ENCODE measurements at places on chromosomes 3 and 15.

DNA sequence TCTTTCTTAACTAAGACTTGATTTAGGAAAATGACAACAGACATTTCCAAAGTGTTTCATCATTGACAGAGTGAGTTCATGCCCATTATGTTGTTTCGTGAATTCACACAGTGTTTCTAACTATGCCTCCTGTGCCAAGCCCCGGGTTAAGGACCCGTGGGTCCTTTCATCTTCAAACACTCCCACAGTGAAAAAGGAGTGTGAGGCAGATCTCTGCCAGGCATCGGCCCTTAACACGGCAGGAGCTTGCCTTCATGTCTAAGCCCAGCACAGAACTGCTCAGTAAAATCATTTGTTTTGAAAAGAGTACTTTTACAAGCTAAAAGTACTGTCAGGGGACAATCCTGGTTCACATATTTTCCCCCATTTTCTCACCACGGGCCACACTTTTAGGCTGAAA, 80.0 kb upstream of the FOXB1 start:
- DNase-seq = no peak

DNA sequence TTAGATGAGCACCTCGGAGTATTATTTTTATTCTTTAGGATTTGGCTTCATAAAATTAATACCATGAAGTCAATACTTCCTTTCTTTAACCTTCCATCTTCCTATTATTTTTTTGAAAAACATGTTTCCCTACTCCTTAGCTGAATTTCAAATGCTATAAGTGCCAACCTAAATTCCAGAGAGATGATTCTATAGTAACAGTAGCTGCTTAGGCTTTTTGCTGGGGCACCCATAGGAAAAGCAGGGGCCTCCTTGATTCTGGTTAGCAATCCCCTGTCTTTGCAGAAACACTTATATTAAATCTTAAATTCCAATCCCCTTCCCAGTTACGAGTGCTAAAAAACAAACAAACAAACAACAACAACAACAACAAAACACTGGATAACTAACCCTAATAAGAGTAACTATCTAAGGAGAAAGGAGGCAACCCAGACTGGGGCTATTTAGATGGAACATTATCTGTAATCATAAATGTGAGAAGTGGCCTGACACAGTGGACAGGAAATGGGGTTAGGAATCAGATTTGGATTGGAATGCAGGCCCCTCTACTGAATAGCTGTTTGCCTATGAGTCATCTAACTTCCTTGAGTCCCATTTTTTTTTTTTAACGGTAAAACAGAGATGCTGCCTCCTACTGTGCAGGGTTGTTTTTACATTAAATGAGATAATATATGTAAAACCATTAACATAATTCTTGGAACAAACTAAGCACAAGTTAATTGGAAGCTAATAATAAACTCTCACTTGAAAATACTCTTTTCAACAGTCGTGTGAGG, 148.1 kb downstream of the WDR72 start:
- DNase-seq = no peak

GRCh38 chr3:142337994-142338393, 109.8 kb downstream of the XRN1 start:
- peak; percentile 68 for DNase-seq

DNA sequence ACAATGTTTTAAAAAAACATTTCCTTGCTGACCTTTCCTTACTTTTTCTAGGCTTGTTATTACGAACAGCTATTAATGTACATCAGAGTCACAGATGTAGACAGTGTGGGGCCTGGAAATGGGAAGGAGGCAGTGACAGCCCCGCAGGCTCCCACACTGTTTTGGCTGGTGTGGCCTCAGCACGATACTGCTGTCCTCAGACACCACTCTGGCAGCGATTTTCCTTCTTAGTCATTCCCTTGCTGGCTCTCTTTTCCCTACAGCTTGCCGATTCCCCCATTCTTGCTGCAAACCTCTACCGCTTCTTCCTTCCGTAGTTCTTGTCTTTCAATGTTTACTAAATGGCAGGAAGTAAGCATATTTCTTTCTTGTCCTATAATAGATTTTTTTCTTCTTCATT, 113.1 kb downstream of the ABI3BP start:
- DNase-seq = no peak

GRCh38 chr3:159528251-159528895, 460.3 kb upstream of the IL12A start:
- DNase-seq = no peak

DNA sequence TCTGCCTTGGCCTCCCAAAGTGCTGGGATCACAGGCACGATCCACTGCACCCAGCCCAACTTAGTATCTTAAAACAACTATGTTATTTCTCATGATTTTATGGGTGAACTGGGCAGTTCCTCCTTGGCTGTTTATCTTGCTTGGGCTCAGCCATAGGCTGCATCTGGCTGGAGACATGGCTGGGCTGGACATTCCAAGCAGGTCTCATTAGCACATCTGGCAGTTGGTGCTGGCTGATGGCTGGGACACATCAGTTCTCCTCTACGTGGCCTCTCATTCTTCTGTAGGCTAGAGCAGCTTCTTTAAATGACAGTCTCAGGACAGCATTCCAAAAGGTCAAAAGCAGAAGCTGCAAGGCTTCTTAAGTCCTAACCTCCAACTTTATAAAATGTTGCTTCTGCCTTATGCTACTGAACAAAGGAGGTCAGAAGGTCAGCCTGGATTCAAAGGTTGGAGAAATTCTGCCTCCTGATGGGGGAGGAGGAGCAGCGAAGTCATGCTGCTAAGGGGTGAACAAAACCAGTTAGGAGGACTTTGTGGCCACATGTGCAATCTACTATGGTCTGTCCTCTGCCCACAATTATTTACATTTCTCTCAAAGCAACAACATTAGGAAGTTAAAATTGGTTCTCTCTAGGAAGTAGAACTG, 144.0 kb downstream of the AQP9 start:
- DNase-seq = peak; percentile 19

DNA sequence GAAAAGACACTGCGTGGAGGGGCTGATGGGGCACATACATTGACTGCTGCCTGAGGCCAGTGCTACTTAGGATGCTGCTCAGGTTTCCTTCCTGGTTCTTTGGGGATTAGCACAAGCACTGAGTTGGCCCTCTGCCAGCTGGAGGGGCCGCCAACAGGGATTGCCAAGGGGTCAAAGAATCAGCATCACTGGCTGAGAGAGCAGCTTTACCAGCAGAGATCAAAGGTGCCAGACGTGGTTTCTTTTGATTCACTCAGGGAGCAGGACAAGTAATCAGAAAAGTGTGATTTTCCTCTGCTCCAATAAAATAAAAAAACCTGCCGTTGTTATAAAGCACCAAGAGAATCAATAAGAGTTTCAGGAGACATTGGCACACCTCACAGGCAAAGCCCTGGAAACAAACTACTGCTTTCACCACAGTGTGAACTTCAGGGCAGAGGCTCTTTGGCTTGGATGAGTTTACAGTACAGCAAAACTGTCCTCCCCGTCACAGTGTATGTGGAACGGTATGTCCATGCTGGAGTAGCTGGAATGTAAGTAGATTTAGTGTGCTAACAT, 45.8 kb upstream of the FSIP1 start:
- no peak for DNase-seq

- no peak for DNase-seq
These were observed 96.2 kb downstream of the ALDH1A2 start for GRCh38 chr15:57969355-57969754.

DNA sequence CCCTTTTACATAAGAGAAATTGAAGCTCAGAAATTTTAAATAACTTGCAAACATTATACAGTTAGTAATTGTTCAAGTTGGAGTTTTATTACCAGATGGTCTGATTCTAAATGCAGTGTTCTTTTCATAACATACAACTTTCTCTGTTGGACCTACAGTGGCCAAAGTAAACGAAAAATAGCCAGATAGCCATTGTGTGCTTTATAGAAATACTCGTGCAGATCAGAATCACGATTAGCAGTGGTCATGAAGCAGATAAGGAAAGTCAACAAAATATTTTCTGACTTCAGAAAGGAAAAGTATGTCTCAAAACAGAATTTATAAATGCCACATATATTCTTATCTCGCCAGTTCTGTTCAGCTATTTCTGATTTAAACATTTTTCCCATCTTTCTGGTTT, 436.9 kb downstream of the CNTN6 start:
- no peak for DNase-seq

DNA sequence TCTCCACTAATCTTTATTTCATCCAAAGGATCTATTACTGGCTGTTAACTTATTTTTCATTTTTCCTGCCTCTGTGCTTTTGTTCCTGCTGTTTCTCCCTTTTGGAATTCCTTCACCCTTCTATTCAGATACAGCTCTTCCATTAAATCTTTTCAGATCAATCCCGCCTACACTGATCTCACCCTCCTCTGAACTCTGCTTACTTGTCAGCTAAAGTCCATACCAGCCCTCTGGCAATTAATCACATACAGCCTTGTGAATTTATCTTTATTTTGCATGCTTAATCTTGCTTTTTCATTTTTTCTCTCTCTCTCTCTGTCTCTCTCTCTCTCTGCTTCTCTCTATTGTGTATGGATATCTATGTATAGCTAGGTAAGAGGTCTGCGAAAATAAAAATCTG, 100.8 kb upstream of the UMPS start:
- no peak for DNase-seq

GRCh38 chr3:46448721-46449120, 16.0 kb downstream of the LTF start:
- DNase-seq = no peak

DNA sequence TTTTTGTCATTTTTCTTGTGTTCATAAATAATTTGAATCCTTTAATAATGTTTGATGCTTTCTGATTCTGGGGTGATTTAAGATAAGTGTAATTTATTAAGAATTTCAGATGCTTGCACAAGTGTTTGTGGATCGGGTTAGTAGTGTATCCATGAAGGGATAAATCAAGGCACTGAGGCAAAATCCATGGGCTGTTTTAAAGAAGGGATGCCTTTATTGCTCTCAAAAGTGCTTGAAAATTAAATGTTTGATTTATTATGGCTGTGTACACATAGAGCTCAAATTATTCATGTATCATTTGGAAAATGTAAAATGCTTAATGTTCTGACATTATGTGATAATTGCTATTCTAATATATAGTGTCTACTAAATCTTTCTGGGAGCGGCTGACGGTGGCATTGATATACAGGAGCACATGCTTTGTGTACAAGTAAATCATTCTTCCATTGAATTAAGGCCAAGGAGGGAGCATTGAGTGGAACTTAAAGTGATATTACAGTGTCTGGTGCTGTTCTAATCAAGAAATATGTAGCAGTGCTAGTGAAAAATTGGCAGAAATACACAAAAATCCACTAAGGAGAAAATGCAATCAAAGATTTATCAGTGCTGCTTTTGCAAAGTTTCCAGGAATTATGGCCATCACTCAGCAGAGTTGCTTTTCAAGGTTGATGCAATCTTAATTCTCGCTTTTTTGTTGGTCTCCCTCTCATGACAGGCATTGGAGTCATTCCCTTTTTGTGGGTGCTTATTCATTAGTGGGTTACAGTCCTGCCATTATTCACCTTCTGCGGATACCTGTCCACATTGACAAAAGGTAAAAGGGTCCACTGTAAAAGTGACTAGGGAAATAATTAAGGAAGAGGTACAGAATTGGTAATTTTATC, 181.6 kb downstream of the MFSD1 start:
- DNase-seq = no peak

- peak; percentile 63 for DNase-seq
These were observed 22.7 kb downstream of the ATP6V1A start for GRCh38 chr3:113769551-113769950.

GRCh38 chr3:193712938-193713337, 119.9 kb downstream of the OPA1 start:
- DNase-seq = no peak

DNA sequence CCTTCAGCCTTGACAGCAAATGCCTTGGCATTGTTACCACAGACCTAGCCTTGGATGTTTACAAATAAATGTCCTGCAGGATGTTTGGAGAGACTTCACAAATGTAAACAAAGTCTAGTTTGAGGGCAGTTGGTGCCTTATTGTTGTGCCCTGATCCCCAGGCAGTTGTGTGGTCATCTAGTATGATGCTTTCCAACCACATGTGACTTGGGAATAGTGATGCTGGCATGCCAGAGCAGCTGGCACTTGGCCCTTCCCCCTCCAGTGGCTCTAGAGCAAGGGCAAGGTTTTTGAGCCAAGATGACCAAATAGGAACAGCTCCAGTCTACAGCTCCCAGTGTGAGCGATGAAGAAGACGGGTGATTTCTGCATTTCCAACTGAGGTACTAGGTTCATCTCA, 258.2 kb downstream of the ADAMTS17 start:
- no peak for DNase-seq

DNA sequence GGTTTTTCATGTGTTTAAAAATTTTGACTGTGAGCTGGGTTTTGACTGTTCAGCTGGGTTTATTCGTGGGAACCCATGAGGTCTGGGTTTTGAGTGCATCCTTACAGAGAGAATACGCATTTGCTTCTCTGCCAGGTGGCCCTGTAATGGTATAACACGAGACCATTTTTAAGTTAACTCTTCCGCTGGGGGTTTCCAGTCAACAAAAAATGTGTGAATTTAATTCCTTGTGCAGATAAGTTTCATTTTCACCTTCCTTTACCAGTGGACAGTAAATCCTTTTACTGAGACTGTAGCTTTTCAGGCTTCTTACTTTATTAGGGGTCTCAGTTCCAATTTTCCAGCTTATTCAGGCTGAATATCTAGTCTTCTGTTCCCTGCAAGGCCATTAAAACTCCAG, 149.6 kb downstream of the OPA1 start:
- no peak for DNase-seq

DNA sequence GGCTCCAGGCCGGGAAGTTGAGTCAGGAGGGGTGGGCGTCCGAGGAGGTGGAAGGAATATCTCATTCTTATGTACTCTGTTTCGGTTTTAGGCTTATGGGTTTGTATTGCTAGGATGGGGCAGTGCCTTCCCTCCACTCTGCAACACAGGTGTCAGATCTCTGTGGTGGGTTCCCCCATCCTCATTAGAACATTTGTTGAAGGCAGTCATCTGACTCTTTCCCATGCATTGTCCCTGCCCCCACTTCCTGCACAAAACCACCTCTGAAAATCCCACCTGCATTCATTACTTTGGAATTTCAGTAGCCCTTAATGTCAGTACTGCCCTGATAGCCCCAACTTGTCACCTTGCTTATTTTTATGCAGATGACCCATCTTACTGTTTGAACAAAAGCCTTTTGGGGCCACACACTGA, 29.5 kb downstream of the GYG1 start:
- DNase-seq = no peak

DNA sequence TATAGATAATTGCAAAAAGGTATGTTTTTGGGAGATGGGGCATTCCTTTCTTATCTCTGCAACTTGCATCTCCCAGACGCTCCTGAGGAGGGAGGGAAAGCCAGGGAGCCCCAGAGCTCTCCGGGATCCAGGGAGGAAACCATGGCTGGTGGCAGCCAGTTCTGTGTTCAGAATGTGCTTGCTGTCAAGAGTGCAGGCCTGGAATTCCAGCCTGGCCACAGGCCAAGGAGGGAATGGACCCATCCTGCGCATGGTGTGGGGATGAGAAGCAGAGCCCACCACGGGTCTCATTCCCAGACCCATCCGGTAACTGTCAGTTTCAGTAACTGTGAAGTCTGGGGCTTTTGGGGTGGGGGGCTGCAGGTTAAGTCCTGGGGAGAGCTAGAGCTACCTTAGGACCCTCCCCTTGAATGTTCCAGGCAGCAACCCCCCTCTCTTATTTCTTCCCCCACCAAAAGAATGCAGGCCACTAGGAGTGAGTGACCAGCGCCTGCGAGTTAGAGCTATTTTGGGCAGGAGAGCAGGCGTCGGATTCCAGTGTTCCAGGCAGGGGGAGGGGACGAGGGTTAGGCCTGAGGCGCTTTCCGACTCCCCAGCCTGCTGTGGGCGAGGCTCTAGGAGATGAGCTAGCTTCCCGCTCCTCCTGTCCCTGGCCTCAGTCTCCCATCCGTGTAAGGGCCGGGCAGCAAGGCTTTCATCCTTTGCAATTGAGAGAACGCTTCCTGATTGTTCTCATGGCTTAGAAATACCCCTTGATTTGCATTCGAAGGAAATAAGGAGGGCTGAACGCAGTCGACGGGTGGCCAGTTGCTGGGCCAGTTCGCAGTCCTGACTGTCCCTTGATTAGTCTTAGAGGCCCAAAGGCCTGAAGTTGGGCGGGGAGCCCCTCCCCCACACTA, 781 bp upstream of the DAG1 start:
- DNase-seq = peak; percentile 16
